GM19239 (cell line): ENCODE measurements at places on chromosomes 2 and 18.

DNA sequence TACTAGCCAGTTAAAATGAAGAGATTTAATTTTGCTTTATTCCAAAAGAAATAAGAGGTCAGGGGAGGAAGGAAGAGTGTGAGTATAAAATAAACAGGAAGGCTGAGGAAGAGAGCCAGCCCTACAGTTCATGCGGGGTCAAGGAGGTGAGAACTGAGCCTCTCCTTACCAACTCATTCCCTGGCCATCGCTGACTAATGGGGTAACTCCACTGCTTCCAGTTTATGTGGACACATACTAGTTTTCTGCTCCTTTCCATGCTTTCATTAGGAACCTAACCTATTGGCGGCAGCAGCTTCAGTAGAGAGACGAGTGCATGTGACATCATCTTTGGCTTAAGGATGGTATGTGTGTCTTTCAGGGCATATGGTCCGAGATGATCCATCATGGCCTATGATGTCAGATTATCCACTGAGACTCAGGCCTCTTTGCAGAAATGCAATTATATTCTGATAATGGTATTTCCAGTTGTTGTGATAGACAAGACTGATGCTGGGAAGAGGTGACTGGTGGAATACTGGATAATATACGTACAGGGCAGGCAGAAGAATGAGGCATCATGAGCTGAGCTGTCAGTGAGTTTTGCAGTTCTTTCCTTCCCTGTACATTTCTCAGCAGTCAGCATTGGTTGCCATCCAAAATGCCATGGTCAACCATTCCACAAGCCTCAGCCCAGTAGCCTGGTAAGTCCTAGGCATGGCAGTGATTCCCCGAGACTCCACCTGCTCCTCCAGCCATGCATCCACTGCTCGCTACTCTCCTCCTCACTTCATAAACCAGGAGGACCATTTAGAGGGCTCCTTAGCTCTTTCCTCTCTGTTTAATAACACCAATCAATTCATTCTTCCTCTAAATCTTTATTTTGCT is 184.6 kb upstream of the OSR1 start:
- no peak for DNase-seq

DNA sequence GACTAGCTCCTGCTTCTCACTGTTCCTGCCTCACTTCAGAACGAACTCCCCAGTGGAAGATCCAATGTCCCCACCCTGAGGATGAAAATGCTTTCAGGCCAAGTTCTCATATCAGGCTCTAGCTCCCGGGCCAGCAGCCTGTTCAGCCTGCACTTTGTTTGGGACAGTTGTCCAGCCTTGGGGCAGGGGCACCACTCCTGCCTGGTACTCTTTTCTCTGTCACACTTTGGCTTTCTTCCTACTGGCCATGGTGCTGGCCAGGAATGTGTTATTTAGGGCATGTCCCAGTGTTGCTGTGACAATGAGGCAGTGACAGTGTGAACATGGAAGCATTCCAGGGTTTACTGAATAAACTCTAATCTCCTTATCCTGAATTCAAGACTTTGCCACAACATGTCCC is 154.1 kb downstream of the GALNT14 start:
- no peak for DNase-seq

DNA sequence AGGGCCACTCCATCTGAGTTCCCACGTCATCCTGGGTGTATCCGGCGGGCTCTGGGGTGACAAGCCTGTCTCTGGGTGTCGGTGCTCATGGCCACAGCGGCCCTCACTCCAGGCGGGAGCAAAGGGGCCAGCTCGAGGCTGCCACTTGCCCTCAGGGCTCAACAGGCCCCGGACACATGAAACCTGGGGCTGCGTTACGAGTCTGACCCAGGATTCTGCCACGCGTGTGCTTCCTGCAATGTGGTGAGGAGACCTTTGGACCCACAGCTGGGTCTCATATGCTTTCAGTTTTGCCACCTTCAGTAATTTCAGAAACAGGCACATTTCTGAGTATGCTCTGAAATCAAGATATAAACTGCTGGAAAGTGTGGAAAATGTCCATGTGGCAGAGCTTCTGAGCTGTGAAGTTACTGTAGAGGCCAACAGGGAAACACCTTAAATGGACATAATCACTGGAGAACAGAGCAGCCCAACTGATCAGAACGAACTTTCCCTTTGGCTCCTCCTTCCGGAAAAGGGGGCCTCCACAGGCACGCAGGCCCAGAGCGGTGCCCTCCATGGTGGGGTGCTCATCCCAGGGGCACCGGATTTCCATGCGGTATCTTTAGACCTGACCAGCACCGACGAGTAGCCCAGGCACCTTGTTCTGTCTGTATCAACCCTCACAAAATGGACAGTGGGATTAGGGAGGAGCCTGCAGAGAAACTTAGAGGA is 14.1 kb downstream of the PER2 start:
- no peak for DNase-seq

DNA sequence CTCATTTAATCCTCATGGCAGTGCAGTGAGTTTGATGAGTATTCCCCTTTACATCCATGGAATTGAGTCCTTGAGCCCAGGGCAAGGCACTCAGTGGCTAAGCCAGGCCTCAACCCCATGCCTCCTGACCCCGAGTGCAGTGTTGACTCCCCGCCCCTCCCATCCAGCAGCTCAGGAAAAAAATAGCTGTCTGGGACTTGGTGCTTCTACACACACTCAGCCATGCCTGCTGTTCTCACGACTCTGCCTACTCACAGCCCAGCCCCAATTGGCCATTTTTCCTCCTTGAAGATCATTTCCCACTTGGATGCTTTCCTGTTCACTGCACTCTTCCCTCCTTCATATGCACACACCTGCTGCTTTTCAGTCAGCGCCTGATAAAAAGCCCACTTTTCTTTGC is 8.8 kb downstream of the FOSL2 start:
- no peak for DNase-seq

GRCh38 chr2:192030856-192031255 is 163.9 kb downstream of the TMEFF2 start:
- DNase-seq: no peak

GRCh38 chr18:44909191-44909719 is 228.6 kb downstream of the SETBP1 start:
- peak; percentile 9 for DNase-seq

- DNase-seq: no peak
Measured at GRCh38 chr2:106342831-106343251, 125.4 kb downstream of the RGPD3 start.

DNA sequence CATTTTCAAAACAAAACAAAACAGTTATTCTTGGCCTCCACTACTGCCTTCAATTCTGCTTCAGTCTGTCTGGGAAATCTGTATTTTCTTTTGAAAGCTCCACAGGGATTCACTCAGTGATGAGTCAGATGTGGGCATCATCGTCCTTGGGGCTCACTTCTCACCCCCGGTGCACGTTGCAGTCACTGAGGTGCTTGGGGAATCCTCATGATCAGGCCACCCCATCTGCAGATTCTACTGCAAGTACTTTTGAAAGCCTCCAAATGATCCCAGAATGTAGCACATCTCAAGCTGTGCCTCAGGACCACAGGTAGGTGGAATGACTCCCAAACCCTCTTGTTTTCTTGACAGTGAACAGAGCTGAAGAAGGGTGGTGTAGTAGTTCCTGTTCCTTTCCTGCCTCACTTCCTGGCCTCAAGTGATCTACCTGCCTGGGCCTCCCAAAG is 34.3 kb downstream of the LPIN2 start:
- DNase-seq: no peak

DNA sequence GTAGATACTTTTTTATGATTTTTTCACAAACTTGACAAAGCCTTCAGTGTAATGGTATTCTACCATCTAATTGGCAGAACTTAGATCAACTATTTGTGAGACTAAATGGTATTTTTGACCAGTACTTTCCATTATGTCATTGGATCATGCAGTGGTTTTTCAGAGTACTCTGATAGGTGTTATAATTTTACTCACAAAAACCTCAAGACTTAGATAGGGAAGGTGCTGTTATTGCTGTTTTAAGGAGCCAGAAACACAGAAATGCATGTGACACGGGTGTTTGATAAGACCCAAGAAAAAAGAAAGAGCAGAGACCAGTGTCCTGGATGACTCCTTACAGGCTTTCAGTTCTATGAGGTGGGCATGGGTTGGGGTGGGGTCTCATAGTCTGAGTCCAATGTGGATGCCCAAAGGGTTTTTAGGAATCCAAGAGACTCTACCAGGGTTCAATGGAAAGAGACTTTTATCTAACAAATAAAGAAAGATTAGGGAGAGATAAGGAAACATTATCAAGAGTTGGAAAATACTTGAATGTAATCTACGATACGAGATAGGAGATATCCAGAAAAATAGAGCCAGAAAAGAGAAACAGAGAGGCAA is 31.3 kb downstream of the SP140 start:
- DNase-seq: no peak

DNA sequence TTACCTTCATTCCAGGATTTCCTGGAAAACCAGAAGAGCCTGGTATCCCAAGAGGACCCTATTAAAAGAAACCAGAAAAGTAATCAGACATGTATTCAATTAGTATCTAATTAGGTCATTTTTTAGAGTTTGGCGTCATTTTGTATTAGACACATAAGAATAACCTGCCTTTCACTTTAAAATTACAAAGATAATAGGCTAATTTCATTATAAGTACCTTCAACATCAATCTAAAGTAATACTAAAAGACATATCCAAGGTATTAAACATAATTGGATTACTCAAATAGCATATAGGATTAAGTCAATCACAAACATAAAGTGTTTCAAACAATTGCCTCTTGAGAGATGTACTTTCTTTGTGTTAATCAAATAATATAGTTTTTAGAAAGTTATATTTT is 97.9 kb downstream of the COL3A1 start:
- no peak for DNase-seq

DNA sequence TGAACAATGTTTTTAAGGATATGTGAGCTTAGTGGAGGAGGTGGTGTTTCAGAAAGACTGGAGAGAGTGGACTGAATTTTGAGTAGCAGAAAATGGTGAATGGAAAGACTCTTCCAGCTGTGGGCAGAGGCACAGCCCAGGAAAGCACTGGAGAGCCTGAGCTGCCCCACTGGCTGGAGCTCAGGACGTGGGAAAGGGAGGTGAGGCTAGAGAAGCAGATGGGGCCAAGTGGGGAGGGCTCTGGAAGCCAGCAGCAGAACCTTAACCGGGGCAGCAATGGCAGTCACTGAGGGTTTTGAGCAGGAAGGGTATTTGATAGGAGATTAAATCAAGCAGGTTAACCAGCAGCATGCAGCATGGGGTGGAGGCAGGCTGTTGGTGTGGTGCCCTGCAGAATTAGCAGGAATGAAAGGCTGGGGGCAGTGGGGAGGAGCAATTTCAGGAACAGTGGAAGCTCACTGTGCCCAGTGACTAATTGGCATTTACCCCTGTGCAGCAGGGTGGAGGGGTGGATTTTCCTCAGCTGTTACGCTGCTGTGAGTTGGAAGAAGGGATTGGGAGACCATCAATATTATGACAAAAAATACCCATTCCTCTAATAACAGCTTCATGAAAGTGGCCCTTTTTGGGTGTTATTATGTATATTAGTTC is 136.2 kb downstream of the CERS6 start:
- no peak for DNase-seq

- no peak for DNase-seq
Measured at GRCh38 chr2:240836781-240837467, 16.9 kb upstream of the KIF1A start.

- no peak for DNase-seq
Measured at GRCh38 chr2:159243529-159243928, 43.0 kb downstream of the WDSUB1 start.
